Stimulated activated CD4-positive, alpha-beta T cell treated with anti-CD3 and anti-CD28 coated beads, TNF-alpha, amount 100 ng/mL, for 24 hours (primary cell): ENCODE measurements at places on chromosomes 12 and 14.
A peak's percentile ranks its signal among the peaks of the same experiment; 100 is the strongest.

DNA sequence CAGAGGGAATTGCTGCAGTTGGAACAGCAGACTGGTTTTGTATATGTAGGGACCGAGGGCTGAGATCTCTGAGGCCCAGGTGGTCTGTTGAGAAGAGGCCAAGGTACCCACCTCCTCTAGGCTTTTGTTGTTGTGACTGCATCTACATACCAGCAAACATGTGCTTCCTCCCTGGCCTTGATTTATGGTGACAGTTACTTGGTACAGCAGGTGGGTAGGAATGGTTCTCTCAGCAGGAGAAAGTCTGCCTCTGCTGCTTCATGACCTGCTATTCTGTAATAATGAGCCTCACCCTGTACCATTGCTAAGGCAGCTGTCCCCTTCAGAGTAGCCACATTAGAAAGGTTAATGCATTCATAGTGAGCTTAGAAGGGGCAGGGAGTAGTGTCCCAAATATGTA, 196.7 kb upstream of the PELI2 start:
- no peak for DNase-seq

- DNase-seq, result no peak
Measured at GRCh38 chr12:114926341-114926740, 242.4 kb upstream of the TBX3 start.

GRCh38 chr12:123892180-123892559, 80.5 kb downstream of the CCDC92 start:
- no peak for DNase-seq

GRCh38 chr14:72675126-72675525, 218.8 kb downstream of the DPF3 start:
- DNase-seq, result no peak

DNA sequence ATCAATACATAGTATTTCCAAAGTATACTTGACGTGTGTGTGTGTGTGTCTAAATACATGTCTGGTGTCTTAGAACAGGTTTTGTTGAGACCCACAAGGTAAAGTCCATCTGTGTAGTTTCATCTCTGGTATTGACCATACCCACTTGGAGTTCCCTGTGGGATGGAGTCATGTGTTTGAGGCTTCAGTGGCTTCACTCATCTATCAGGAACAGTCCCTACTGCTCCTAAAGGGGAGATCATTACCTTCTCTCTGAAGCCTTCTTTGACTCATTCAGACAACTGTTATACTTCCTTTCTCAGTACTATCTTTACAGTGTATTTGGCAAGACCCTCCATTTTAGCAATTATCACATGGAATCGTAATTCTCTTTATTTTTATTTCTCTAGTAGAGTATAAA, 14.2 kb downstream of the RAB21 start:
- no peak for DNase-seq

DNA sequence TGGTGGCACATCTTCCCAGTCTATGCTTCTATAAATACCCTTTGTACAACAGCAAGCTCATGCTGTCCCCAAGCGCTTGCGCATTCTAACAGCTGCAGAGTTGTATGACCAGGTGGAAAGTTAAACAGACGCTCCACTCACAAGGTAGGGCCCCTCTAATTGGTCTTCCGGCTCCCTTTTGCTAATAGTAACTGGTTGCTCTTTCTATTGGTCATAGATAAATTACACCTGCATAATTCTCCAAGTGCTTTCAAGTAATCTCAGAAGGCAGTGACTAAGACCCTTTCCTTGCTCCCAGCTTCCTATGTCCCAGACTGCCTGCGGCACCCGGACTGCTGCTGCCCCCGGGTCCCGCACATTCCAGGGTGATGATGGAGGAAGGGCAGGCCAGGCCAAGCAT, 6.1 kb upstream of the TSPAN9 start:
- no peak for DNase-seq

- DNase-seq, result no peak
Measured at GRCh38 chr12:73935817-73936216, 601.8 kb upstream of the ATXN7L3B start.

- no peak for DNase-seq
Measured at GRCh38 chr14:54591461-54591860, 24.5 kb downstream of the SAMD4A start.

DNA sequence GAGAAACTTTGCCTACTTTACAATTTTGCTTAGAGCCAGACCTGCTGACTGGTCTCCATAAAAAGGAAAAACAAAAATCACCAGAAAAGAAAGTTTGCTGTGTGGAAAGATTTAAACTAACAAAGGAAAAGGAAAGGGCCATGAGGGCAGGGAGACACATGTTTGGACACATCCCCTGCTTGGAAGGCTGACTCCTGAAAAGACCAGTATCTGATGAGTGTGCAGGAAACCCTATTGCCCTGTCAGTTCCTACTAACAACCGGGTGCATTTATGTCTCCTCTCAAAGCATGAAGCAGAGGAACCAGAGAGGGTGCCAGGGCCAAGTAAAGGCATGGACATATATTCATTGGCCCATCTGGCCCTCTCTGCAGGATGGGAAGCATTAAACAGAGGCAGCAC, 7.0 kb upstream of the STAB2 start:
- DNase-seq, result no peak

GRCh38 chr14:106417224-106418049, 891.1 kb downstream of the TMEM121 start:
- peak; percentile 99 for DNase-seq

DNA sequence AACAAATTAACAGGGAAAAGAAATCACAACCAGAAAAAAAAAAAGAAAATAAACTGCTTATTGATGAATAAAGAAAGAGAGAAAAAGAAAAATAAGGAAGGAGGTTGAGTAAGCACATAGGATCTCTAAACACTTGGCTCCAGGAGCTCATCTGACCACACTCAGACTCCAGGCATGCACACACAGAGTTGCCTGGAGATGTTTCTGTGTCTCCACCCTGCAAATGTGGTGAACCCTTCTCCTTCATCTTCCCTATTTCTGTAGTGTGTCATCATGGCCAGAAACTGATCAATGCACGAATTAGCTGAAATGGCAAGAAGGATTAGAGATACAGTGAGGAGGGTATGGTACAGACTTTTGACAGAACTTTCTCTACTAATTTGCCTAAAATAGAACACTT, 20.2 kb downstream of the OR4N2 start:
- no peak for DNase-seq

- no peak for DNase-seq
Measured at GRCh38 chr12:70752327-70752726, 115.1 kb upstream of the PTPRB start.

DNA sequence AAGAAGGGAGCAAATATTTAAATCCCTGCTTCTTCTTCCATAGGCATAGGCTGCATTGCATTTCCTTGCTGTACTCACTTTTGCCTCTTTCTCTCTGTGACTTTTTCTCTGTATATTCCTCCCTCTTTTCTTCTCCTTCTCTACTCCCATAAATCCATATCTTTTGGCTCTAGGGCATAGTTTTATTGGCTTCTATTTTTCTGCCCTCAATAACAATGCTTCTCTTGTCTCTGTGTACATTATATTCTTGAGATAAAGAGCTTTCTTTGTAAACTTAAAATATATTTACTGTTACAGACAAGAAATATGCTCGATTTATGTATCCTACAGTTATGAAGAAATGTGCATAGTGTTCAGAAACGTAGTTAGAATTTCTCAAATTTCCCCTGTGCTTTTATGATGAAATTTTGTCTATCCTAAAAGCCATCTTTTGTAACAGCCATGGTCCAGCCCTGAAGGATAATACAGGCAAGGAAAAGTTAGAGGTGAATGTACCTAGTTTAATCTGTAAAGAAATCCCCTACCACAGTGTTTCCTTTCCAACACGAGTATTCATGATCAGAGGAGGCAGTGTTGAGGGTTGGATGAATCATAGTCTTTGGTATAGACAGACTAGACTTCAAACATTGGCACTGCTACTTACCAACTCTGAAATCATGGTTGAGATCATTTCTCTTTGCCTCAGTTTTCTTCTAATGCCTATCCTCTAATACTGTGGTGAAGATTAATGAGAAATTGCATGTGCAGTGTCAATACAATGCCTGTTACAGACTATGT, 173.3 kb upstream of the FAR2 start:
- no peak for DNase-seq

GRCh38 chr14:94679106-94679810, 67.1 kb downstream of the SERPINA3 start:
- DNase-seq, result no peak

GRCh38 chr12:60947533-60947932, 1312.7 kb upstream of the USP15 start:
- DNase-seq, result no peak

GRCh38 chr12:50639721-50640120, 124.2 kb upstream of the ATF1 start:
- DNase-seq, result no peak

- DNase-seq, result no peak
Measured at GRCh38 chr12:128796439-128797118, 27.2 kb downstream of the SLC15A4 start.

GRCh38 chr12:31226639-31227038, 99.3 kb downstream of the SINHCAF start:
- DNase-seq, result no peak

- no peak for DNase-seq
Measured at GRCh38 chr12:12086973-12087692, 16.4 kb downstream of the BCL2L14 start.

DNA sequence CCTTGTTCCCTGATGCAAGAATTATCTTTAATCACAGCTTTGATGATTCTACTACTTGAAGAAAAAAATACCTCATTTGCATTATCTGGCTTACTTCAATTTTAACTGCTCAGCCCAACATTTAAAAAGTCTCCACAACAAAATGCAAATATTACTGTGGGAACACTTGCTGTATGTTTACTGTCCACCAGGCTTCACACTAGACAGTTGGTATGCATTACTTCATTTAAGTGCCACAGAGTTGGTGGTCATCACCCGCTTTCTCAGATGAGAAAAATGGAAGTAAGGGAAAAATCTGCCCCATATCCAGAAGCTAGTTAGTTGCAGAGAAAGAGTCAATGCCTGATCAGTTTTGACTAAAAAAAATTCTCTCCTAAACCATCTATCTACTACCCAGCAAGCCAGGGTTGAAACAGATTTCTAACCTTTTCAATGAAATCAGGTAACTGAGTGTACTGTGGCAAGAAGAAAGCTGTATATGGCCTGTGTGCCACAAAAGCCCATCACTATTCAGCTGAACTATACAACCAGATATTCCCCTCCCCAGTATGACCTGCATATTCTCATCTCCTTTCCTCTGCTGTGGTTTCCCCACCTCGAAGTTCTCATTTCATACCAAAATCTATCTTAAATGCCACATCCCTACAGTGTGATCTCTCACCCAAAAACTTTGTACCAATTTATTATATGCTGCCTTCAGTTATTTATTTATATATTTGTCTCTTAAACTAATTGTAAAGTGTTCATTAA, 90.3 kb downstream of the ATP2B1 start:
- no peak for DNase-seq

DNA sequence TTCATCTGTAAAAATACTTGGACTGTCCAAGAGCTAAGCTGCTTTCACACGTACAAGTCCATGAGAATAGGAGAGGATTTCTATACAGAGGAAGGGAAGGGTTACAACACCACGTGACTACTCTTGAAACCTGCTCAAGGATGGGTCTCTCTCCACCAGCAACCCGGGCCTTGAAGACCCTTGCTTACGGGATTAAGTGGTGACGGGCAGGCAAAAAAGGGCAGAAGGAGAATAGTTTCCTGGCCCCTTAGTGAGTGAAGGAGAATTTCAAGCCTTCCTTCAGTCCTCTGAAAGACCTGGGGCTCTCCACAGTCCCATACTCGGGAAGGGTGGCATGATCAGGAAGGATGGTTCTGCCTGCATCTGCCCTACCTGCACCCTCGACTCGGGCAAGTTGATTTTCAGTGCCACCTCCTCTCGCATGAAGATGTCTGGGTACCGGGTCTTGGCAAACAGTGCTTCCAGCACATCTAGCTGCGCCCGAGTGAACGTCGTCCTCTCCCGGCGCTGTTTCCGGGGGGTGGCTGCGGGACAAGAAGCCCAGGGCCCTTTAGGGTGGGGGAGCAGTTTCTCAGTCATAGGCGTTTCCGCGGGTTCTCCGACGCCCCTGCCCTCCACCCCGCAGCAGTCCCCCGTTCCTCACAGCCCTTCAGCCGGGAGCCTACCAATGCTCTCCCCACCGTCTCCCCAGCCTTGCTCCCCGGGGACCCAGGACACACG, 6.3 kb downstream of the OTX2 start:
- no peak for DNase-seq

DNA sequence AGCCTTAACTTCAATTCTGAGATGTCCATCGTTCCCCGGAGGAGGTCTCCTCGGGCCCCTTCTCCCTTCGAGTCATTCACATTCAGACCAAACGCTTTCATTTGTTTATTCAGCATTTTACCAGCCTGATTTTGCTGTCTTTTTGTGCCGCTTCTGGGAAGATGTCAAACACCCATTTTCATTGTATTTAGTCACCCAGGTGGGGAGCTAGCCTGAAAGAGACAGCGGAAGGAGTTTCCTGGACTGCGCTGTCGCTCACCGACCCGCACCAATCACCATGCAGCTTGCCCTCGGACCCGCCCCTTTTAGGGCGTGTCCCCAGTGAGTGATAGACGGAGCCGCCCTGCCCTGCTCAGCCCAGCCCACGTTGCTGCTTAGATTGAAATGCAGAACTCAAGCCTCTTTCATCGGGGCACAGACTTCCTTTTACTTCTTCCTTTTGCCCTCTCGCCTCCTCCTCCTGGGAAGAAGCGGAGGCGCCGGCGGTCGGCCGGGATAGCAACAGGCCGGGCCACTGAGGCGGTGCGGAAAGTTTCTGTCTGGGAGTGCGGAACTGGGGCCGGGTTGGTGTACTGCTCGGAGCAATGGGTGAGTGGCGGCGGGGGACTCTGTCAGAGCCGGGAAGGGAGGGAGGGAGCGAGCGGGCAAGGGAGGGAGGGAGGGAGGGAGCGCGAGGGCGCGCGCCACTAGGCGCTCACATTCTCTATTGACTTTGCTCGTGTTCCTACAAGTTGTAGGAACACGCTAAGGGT, at the start of gene PAX9:
TSS of gene PAX9 (plus strand) at position 355 of the 752 bp plus-strand sequence. CDS start at position 585, 230 bp downstream.
- DNase-seq, result no peak

DNA sequence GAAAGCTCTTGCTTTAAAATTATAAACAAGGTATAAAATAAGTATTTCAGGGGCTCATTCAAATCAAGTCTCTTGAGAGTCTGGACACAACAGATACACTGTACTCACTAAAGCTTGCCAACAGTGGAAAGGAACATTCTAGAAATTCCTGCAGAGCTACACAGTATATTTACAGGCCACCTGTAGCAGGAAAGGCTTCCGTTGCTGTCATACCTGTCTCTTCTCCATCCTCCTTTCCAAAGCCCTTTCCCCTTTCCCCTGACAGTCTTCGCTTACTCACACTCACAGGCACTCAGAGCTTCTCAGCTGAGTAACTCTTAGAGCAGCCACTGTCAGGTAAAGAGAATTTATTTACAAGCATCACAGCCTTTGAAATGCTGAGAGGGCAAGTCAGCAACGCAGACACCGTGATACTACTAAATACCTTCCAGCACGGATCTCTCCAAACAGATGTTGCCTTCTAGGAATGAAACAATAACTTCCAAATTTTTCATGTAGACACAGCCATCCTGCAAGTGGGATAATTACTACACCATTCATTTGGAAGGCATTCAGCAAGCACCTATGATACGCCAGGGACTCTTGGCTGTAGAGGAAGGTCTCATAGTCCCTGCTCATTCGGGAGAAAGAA, 167.9 kb downstream of the FOXN3 start:
- DNase-seq, result no peak
